ENCODE measurements at places on chromosomes 5 and 9. TPM values are rescaled to one million over a fixed set of nuclear protein-coding genes. Genes with fewer than 3 reads are reported as not detected.

C5orf52 gene
- 5.9 TPM for total RNA-seq

GRCh38 chr5:154595662-154596061, 117.6 kb upstream of the HAND1 start:
- H3K27me3 ChIP-seq, result no peaks in the 10 kb centered on the region
- no peaks in the 10 kb centered on the region for H3K36me3 ChIP-seq
- no peak overlapping the region for H3K27ac ChIP-seq
- DNase-seq, result no peak
- H3K4me3 ChIP-seq, result no peak overlapping the region

LEAP2 gene
- 0.32 TPM for total RNA-seq

NELFB gene
- 82.1 TPM for total RNA-seq

DNA sequence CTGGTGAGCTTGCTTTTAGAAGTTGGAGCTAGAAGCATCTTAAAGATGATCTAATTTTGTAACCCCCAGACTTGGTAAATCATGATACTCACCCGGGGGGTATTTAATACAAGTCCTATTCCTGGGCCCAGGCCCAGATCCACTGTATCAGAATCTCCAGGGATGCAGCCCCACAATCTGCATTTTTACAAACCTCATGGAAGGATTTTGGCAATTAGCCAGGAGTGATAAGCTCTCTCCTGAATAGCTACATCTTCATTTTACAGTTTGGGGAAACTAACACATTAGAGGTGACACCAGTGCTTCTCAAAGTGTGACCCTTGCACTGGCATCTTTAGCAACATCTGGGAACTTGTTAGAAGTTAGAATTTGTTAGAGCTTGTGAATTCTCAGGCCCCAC, 31.2 kb upstream of the OTP start:
- H3K4me3 ChIP-seq, result no peak overlapping the region
- no peaks in the 10 kb centered on the region for H3K27me3 ChIP-seq
- H3K36me3 ChIP-seq, result no peaks in the 10 kb centered on the region
- DNase-seq, result no peak

DNA sequence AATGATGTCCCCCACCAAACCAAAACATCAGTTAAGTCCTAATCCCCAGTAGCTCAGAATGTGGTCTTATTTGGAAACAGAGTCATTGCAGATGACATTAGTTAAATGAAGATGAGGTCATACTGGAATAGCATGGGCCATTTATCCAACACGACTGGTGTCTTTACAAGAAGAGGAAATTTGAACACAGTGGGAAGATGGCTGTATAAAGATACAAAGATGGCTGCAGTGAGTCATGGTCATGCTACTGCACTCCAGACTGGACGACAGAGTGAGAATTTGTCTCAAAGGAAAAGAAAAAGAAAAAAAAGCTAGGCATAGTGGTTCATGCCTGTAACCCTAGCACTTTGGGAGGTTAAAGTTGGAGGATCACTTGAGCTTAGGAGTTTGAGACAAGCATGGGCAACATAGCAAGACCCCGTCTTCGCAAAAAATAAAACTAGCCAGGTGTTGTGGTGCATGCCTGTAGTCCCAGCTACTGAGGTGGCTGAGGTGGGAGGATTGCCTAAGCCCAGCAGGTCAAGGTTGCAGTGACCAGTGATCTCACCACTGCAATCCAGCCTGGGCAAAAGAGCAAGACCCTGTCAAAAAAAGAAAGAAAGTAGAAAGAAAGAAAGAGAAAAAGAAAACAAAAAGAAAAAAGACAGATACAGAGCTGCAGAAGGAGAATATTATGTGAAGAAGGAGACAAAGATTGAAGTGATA, 130.0 kb upstream of the CDKN2B start:
- H3K27ac ChIP-seq, result no peak overlapping the region
- no peak overlapping the region for H3K4me3 ChIP-seq
- no peaks in the 10 kb centered on the region for H3K27me3 ChIP-seq
- H3K36me3 ChIP-seq, result no peaks in the 10 kb centered on the region
- no peak for DNase-seq

DNA sequence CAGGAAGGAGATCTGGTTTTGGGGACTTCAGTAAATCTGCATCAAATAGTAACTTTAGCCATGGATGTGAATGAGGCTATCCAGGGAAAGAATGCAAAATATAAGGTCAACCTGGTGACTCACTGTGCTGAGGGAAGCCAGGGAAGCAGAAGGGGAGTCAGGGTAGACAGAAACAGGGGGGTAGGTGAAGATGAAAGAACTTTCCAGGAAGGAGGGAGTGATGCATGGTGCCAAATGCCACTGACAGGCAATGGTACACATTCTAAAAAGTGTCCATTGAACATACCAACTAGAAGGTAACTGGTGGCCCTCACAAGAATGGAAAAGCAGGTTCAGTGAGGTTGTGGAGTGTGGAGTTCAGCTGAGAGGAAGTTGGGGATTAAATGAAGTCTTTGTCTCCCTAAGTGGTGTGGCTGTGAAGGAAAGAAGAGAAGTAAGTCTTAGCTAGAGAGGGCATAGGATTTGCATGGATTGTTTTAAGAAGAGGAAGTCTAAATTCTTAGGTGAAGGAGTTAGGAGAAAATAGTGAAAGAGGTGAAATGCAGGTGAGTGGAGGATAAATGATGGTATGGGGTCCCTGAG, 35.5 kb downstream of the PALM2AKAP2 start:
- H3K4me3 ChIP-seq, result no peak overlapping the region
- no peaks in the 10 kb centered on the region for H3K4me1 ChIP-seq
- no peaks in the 10 kb centered on the region for H3K36me3 ChIP-seq
- no peaks in the 10 kb centered on the region for H3K27me3 ChIP-seq
- DNase-seq, result no peak
- H3K27ac ChIP-seq, result no peak overlapping the region

DNA sequence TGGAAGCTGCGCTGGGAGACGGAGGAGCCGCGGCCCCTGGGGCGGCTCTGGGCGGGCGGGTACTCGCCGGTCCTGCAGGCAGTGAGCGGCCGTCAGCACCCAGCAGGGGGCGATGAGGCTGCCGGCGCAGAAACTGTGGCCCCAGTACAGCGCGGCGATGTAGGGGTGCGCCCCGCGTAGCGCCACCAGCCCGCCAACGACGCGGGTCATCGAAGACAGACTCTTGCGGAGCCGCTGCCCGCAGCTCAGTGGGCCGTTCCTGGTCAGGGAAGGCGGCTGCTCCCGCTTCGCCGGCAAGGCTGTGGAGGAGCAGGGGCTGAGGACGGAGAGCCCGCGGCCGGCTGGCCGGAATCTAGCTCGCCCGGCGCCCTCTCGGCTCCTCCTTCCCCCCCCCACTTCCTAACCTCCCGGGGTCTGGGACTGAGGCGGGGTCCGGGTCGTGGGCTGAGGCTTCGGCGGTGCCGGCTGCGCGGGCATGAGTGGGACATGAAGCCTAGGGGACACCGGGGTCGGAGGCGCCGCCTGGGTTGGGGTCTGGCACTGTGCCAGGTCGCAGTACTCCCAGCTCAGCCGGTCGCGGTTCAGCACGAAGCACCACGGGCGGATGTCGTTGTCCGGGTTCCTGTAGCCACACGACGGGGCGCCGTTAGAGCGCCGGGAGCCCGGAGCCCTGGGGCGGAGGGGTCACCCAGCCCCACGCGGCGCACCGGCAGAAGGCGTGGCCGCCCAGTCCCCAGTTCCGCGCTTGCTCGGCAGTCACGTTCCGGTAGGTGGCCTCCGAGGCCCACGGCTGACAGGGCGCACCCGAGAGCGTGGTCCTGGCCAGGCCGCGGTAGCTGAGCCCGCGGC, 3.6 kb upstream of the PFN3 start:
- no peaks in the 10 kb centered on the region for H3K27me3 ChIP-seq
- DNase-seq, result peak; percentile 82
- H3K4me3 ChIP-seq, result peak overlapping the region; percentile 45
- peaks cover 21% of the 10 kb centered on the region for H3K4me1 ChIP-seq

GRCh38 chr9:22041775-22042174, 32.7 kb upstream of the CDKN2B start:
- peak overlapping the region; percentile 75 for H3K27ac ChIP-seq
- DNase-seq, result peak; percentile 94
- no peaks in the 10 kb centered on the region for H3K4me1 ChIP-seq
- no peaks in the 10 kb centered on the region for H3K27me3 ChIP-seq
- H3K36me3 ChIP-seq, result no peaks in the 10 kb centered on the region

- no peak overlapping the region for H3K4me3 ChIP-seq
- H3K36me3 ChIP-seq, result no peaks in the 10 kb centered on the region
- no peaks in the 10 kb centered on the region for H3K4me1 ChIP-seq
- no peak for DNase-seq
- no peaks in the 10 kb centered on the region for H3K27me3 ChIP-seq
- H3K27ac ChIP-seq, result no peak overlapping the region
Observed at GRCh38 chr5:21709770-21710169, 1143.4 kb downstream of the CDH12 start.

All from prostate gland (tissue), 2 donors.